Kidney (tissue), 22 donors: ENCODE measurements at places on chromosomes 3 and 15.

DNA sequence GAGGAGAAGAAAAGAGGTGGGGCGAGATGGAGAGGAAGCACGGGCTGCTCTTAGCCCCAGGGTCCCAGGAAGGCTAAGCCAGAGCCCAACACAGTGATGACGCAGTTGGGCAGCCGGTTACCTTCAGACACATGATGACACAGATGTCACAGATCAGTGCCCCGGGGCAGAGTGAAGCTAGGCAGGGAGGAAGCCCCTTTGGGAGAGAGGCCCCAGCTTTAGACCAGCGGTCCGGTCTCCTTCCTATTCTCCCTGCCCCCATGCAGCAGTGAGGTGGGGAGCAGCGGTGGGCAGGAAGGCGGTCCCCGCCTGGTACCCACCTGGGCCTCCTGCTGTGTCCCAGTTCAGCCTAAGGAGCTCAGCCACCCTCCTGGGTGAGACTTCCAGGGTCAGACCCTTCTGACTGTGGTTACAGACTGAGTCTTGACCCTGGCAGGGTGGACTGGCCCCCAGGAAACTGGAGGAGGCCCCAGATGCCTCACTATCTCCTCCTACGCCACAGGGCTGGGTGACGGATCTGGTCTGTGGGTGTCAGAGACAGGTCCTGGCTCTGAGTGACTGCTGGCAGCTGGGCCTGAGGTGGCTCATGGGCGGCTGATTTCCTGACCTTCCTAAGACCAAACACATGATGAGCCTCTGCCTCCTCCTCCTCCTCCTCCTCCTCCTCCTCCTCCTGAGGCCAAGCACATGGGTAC lies 38.8 kb upstream of the LINGO1 start:
- no peak for DNase-seq

DNA sequence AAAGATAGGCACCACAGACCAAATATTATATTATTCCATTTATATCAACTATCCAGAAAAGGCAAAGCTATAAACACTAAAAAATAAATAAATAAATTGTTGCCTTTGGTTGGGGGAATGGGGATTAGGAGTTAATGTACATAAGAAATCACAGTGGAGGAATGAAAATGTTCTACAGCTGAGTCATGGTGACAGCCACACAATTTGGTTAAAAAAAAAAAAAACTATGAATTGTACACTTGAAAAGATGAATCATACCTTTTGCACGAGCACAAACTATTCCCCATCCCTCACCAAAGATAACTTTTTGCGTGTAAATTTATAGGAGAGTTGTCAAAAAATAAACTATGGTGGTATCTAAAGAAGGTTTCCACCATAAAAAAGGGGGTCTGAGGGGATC lies 103.2 kb downstream of the TBC1D5 start:
- DNase-seq: no peak

GRCh38 chr3:197149528-197149927 lies 119.9 kb upstream of the MELTF start:
- no peak for DNase-seq

- no peak for DNase-seq
Observed at GRCh38 chr3:150146991-150147761, 176.5 kb upstream of the PFN2 start.

- DNase-seq: no peak
Observed at GRCh38 chr3:102505542-102505941, 70.7 kb downstream of the ZPLD1 start.

DNA sequence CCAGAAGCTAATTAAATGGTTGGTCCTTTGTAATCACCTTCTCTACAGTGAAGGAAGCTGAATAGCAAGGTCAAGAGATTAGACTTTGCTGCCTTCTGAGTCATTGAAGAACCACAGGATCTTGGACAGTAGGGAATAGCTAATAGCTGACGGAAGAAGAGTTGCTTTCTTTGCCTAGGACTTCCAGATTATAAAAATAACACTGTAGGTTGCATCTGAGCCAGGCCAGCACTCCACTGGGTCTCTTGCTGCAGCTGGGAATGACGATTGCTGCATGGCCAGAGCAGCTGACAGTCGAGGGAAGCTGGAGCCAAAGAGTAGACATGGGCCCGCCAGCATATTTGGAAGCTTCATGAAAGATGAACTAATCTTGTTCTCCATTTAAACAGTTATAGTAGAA lies 81.5 kb upstream of the KCNMB2 start:
- DNase-seq: no peak

- no peak for DNase-seq
Observed at GRCh38 chr15:39413558-39413957, 167.3 kb upstream of the THBS1 start.

- no peak for DNase-seq
Observed at GRCh38 chr3:161310649-161311423, 60.5 kb downstream of the SPTSSB start.

- DNase-seq: no peak
Observed at GRCh38 chr3:182618981-182619591, 174.2 kb upstream of the ATP11B start.

GRCh38 chr3:51819709-51820406 lies 40.8 kb upstream of the IQCF6 start:
- no peak for DNase-seq

- no peak for DNase-seq
Observed at GRCh38 chr3:192959773-192960172, 42.1 kb upstream of the MB21D2 start.

- DNase-seq: no peak
Observed at GRCh38 chr15:88181613-88182012, 74.9 kb downstream of the NTRK3 start.
